RCC 7860 (cell line): ENCODE measurements at places on chromosomes 3 and 15.
A peak's percentile ranks its signal among the peaks of the same experiment; 100 is the strongest.

GRCh38 chr3:155179437-155179827, 99.3 kb downstream of the MME start:
- DNase-seq = no peak

DNA sequence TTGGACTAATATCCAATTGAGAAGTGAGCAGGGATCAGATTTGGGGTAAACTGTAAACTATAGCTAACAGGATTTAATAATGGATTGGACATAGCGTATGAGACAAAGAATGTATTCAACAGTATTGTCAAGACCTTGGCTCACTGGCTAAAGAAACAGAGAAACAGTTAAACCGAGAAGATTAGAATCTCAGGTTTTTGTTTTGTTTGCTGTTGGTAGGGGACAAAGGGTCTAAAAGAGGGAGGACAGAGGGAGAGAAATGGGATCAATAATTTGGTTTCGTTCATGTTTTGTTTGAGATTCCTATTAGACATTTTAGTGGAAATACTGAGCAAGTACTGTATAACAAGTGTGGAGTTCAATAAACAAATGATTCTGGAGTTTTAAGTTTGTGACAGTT, 28.6 kb downstream of the CLDN1 start:
- no peak for DNase-seq

- peak; percentile 48 for DNase-seq
These were observed 13.4 kb upstream of the GHSR start for GRCh38 chr3:172461530-172462138.

GRCh38 chr15:63597038-63597790, at the start of gene FBXL22:
Gene FBXL22 (plus strand): TSS chr15:63597387. CDS start chr15:63597393, 6 bp downstream.
- no peak for DNase-seq

DNA sequence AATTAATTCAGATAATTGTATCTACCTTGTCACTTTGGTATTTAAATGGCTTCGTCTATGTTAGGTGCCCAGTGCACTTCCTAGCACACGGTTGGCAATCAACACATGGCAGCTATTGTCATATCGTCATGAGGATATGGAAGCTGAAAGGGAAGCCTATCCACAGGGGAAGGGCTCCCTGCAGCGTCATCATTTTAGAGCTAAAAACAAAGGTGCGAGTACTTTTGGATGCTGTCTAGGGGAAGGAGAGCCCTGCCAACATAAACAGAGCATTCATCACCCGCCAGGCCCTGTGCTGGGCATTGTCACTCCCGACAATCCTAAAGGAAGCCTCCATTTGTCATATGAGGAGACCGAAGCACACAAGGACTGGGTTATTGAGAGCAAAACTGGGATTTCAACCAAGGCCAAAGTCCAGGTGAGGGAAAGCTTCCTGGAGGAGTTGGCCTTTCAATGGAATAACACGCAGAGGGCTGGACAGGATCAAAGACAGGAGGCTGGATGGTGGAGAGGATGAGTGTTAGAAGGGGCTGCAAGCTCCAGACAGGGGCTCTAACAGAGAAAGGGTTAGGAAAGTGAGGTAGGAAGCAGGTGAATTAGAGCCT, 8.0 kb upstream of the PARL start:
- no peak for DNase-seq

DNA sequence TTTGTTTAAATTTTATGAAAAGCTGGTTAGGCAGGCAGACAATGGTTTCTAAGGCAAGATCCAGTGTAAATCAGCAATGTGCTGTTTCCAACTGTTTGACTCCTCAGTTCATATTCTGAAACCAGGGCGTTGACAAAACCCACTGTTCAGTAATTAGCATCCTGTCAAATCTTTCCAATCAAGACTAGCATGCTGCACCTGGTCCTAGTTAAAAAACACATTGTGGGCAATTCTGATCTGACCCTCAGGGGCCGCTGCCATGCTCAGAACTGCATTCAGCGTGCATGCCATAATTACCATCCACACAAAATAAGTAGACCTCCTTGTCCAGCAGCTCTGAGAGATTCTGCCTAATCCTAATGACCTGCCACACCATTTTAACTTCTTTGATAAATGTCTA, 20.9 kb upstream of the RBP1 start:
- DNase-seq = no peak

GRCh38 chr3:105773291-105773690, 95.5 kb downstream of the CBLB start:
- DNase-seq = no peak

GRCh38 chr3:25589104-25589782, 75.5 kb downstream of the TOP2B start:
- DNase-seq = no peak

GRCh38 chr3:156389449-156389950, 165.4 kb downstream of the SSR3 start:
- DNase-seq = no peak

DNA sequence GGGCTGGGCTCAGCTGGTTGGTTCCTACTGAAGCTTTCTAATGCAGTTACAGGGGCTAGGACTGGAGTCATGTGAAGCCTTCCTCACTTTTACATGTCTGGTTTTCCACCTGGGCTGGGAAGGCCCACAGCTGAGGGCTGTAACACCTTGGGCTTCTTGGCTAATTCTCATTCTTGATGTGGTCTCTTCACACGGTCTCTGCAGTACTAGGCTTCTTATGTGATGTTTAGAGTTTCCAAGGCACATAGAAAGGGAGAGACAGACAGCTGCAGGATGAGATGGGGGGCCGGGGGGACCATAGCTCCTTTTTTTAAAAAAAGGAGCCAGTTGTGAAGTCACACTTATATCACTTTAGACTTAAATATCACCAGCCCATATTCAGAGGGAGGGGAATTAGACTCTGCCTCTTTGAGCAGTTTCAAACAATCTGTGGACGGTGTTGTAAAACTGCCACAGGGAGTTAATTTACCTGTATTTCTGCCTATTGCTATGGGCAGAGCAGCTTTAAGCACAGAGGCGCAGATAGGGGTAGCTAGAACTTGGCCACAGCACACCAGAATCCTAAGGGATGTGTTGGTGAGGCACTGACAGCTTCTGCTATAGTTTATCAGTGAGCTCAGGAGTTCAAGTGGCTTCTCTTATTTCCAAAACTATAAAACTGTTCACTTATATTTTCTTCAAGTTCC, 46.7 kb downstream of the NKIRAS1 start:
- DNase-seq = no peak

- DNase-seq = no peak
These were observed 7.3 kb downstream of the RPSA start for GRCh38 chr3:39413691-39414420.

GRCh38 chr3:186828340-186828739, 14.2 kb upstream of the ADIPOQ start:
- no peak for DNase-seq

- peak; percentile 51 for DNase-seq
These were observed 76.4 kb upstream of the MFGE8 start for GRCh38 chr15:88989578-88989977.

- peak; percentile 46 for DNase-seq
These were observed at the start of gene CDHR4 for GRCh38 chr3:49799761-49800160. Gene CDHR4 (minus strand): TSS chr3:49799873. CDS start chr3:49799812, 61 bp downstream.

GRCh38 chr15:71448688-71449114, 333.4 kb downstream of the THSD4 start:
- DNase-seq = peak; percentile 41
